ENCODE measurements at places on chromosomes 2 and 18.

- no peak for DNase-seq
Measured at GRCh38 chr2:199111458-199111857, 346.3 kb downstream of the SATB2 start.

DNA sequence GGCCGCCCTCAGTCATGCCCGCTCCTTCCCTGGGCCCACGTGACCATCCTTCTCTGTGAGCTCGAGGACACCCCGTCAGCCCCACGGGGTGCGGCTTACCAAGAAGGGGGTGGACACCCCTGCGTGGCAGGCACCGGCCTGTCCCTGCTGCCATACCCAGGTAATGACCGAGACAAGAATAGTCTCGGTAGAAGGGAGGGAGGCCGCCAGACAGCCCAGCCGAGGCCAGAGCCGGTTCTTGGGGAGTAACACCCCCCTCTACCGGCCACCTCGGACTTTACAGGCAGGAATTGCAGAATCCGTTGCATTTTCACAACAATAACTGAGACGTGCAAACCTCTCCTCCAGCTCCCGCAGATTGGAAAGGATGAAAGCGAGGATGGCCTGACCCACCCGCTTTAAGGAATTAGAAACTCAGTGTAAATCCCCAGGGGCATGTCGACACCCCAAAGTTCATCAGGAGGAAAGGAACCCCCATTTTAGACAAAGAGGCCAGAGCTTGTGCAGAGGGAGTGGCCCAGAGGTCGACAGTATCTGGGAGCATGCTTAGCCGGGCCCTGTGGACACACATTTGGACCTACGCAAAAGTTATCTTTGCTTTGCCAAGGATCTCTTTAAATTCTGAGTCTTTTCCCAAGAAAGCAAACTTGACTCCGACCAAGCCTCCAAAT, 60.1 kb upstream of the GLI2 start:
- peak; percentile 82 for DNase-seq

- no peak for DNase-seq
Measured at GRCh38 chr2:176508374-176508773, 239.1 kb downstream of the MTX2 start.

GRCh38 chr18:36903215-36903928, 74.4 kb downstream of the KIAA1328 start:
- no peak for DNase-seq

- no peak for DNase-seq
Measured at GRCh38 chr18:2723207-2723606, 67.7 kb downstream of the SMCHD1 start.

GRCh38 chr2:101692766-101693165, 4.7 kb upstream of the MAP4K4 start:
- DNase-seq = no peak

DNA sequence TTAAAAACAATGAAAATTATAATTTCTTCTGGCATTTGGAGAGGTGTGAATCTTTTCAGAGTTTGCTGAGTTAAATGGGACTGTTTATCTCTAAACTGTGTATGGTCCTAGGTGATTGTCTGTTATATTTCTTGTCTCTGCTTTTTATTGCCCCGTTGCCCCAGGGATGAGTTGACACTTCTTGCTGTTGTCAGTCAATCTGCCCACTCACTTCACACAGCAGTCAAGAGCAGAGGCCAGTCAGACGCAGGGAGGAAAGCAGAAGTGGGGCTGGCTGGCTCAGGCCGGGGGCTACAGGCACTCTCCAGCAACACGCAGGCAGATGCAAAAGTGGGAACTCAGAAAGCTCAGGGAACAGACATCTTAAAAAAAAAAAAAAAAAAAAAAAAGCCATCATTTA, 365.2 kb downstream of the CLIP4 start:
- no peak for DNase-seq

GRCh38 chr2:61705625-61706024, 148.2 kb downstream of the FAM161A start:
- DNase-seq = no peak

DNA sequence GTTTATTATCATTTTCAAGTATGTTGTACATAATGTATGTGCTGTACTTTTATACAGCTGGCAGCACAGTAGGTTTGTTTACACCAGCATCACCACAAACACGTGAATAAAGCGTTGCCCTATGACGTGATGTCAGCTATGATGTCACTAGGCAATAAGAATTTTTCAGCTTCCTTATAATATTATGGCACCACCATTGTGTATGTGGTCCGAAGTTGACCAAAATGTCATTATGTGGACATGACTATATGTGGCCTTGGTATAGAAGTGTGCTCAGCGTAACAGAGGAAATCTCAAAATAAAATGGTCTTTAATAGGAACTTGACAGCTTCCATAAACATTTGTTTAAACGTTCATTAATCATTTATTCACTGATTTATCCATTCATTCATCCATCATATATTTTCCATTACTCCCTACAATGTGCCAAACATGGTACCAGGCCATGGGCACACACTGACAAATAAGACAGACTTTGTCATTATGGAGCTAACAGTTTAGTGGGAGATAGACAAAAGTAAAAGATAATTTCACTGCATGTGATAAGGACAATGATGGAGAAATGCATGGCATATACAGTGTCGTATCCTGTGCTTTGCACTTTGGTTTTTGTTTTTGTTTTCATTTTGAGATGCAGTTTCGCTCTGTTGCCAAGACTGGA, 15.0 kb upstream of the DGUOK start:
- no peak for DNase-seq

GRCh38 chr2:168894720-168895119, 4.5 kb upstream of the SPC25 start:
- no peak for DNase-seq

GRCh38 chr2:18800240-18800971, 211.0 kb upstream of the NT5C1B start:
- no peak for DNase-seq

DNA sequence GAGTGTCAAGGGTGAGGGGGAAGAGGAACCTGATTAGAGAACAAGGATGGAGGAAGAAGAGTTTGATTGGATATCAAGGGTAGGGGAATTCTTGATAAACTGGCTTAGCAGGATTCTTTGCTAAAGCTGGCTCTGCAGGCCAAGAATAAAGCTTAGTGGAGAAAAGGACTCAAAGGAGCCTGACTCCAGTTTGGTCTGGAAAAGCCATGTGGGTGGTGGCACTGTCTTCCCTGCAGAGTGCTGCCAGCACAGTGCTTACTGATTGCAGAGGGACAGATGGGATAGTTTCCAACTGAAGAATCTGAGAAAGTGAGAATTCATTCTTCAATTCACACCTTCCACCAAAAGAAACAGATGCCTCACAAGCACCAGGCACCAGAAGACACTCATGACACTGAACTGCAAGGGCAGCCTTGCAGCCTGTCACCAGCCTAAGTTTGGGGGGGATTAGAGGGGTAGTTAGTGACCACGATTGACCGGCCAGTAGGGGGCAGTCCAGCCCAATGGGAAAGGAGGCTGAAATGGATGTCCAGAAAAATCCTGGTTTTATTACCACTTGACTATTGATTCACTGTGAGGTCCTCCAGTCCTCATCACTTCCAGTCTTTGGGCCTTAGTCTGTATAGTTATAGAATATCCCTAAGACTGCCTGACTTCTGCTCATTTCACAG, 334.5 kb downstream of the SMAD2 start:
- DNase-seq = no peak

DNA sequence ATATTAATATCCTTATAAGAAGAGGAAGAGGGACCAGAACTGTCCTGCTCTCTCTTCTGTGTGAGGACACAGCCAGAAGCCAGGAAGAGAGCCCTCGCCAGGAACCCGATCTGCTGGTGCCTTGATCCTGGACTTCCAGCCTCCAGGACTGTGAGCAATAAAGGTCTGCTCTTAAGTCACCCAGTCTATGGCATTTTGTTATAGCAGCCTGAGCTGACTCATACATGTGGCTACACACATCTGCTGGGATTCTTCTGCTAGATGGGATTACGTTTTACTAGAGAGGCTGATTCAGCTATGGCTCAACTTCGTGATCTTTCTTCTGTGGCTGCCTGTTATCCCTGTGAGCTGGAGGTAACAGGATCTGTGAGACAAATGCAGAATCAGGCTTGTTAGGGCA, 29.6 kb downstream of the ARL4C start:
- no peak for DNase-seq

DNA sequence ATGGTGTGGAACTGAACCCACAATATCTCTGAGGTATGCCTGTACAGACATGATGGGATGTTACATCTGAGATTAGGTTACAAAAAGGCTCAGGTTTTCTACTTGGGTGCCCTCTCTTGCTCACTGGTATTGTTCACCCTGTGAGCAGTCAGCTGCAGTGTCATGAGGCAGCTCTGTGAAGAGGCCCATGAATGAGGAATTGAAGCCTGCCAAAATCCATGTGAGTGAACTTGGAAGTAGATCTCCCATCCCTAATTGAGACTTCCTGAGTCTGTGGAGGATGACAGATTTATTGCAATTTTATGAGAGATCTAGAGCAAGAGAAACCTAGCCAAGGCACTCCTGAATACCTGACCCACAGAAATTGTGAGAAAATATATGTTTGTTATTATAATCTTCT, 404.9 kb upstream of the ZEB2 start:
- no peak for DNase-seq

DNA sequence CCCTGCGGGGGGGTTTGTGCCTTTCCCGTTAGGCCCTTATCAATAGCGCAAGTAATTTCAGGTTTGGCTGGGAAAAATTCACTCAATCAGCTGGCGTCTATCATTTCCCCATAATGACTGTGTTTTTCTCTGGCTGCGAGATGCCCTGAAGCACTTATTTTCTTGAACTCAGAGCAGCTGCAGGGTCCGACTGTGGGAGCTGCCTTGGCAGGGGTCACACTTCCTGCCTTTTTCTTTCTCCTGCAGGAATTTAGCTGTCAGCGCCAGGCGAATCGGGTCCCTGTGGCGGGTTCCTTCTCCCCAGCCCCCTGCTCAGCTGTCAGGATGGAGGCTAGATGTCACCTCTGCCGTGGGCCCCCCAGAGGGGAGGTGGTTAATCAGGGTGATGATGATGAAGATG, 81.3 kb upstream of the HPCAL1 start:
- no peak for DNase-seq

DNA sequence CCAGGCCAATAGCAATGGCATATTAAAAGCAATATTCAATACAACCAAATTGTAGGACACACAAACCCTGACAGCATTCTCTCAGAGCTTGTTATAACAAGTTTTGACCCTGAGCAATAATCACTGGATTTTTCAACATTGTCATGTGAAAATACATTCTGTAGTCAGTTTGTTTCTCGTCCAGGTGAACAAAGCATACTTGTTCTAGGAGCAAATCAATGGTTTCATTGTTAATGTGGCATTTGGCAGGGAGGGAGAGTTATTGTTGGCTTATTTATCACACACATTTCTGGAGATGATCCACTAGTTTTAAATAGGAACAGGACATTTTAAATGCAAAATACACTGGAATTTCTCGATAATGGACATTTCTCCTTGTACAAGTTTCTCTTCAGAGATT, 69.9 kb upstream of the L3MBTL4 start:
- no peak for DNase-seq

DNA sequence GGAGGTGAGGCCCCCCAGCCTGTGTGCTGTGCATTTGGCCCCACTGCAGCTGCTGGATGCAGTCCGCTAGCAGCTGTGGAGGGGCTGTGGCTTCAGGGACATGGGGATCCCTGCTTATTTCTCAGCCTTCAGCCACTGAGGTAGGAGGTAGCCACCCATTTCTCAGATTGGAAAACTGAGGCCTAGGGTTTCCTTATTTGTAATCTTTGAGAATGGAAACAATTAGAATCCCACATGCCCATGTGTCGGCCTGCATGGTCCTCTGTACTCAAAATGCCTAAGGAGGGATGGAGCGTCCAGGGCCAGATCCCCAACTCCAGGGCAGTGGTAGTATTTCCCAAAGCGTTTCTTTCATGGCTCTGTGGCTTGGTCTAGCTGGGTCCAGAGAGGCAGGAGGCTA, 42.1 kb downstream of the TOGARAM2 start:
- DNase-seq = no peak

DNA sequence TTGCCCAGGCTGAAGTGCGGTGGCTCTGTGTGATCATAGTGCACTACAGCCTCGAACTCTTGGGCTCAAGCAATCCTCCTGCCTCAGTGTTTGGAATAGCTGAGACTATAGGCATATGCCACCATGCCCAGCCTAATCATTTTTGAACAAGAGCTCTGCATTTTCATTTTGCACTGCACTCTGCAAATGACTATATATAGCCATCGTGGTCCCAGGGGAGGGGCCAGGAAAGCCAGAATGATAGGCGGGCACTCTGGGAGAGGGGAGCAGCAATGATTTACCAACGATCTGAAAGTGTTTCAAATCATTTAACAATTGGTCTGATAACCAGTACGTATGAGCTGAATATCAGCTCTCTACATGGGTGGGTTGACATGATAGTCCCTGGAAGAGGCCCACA, 22.3 kb upstream of the ST3GAL5 start:
- DNase-seq = no peak

DNA sequence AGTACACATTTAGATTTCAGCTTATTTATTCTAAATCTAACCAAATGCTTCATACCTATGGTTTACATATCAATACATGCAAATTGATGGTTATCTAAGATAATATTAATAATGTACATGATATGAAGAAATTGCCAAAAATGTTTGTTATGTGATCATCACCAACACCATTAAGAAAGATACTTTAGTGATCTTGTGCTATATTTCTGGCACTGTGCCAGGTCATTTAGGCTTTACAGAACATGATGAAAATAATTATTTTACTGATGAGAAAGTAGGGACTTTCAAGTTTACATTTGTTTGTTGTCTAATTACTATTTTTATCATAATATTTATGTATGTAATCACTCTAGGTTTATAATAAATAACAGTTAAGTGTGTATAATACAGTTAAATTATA, 158.3 kb downstream of the GULP1 start:
- DNase-seq = no peak

DNA sequence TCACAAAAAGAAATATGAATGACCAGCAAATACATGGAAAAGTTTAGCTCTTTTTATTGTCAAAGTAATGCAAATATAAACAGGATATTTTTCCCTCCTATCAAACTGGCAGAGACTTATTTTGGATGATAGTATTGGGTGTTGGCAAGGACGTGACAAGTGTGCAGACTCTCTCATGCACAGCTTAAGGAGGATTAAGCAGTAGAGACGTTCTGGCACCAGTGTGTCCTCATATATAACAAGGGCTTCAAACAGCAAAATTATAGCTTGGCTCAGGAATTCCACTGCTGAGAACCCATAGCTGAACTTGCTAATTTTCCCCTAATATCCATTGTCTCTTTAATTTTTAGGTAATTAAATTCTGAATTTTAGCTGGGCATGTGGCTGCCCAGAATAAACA, 114.4 kb downstream of the FAM124B start:
- no peak for DNase-seq

DNA sequence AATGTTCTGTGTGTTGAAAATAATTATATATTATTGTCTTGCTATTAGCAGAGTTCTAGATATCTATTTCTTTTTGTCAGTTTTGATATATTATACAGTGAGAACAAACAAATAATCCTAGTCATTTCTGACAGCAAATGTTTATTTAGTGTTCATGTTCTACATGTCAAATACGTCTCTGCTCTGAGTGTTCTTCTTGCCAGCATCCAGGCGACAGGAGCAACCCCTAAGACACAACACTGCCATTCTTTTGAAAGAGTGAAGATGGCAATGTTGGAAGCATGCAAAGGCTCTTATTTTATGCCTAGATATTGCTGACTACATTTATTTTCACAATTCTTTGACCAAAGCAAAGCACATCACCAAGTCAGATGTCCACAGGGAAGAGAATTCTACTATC, 1556.6 kb upstream of the TMEFF2 start:
- DNase-seq = no peak

- DNase-seq = peak; percentile 25
Measured at GRCh38 chr2:128562471-128563347, 244.0 kb upstream of the HS6ST1 start.
